ENCODE measurements at places on chromosomes 2 and 18.

GRCh38 chr2:74037379-74037860 lies 52.7 kb downstream of the TET3 start:
- H3K4me3 ChIP-seq, result peak overlapping the region; percentile 25
- no peaks in the 10 kb centered on the region for H3K27me3 ChIP-seq

DNA sequence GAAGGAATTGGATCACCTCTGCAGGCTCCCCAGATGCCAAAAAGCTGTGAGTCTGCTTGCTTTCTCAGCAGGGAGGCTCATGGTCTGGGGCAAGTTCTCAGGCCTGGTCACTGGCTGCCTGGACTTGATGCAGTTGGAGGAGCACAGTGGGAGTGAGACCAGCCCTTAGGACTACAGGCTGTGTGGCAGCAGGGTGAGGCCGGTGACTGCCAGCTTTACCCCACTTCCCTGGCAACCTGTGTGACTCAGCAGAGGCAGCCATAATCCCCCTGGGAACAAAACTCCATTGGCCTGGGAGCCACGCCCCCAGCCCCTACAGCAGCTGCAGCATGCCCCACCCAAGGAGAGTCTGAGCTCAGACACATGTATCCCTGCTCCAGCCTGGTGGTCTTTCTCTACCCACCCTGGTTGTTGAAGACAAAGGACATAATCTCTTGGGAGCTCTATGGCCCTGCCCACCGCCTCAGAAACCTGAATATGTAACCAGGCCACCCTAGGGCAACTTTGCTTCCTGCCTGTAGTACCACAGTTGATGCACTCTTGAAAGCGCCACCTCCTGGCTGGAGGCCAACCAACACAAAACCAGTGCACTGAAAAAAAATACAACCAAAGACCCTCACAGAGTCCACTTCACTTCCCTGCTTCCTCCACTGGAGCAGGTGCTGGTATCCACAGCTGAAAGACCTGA lies 106.8 kb upstream of the SPATS2L start:
- no peak overlapping the region for H3K27ac ChIP-seq
- H3K27me3 ChIP-seq, result no peaks in the 10 kb centered on the region
- DNase-seq, result peak; percentile 60
- H3K4me1 ChIP-seq, result peaks cover 3% of the 10 kb centered on the region

DNA sequence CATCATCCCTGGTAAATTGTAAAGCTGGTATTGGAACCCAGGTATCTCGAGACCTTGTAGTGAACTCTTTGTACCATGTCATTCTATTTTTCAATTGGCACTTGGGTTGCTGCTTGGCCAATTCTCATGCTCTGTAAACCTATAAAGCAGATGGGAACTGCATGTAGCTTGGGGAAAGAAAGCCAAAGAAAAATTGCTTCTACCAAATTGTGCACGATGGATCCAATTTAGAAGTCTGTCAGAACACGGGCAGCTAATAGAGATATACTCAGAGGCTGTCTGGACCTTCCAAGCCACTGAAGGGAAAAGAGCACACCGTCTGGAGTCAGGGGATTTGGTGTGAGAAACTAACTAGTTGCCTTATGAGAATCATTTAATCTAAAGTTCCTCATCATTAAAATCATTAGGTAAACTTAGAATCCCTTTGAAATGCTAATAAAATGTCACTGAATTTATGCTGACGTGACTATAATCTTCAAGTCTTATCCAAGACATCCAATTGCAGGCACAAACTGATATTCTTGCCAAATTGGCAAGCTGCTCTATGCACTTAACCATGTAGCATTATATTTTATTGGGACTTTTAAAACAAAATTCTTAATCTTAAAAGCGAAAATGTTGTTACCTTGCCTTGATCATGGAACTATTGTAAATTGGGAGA lies 206.8 kb downstream of the DCC start:
- DNase-seq, result no peak
- H3K27ac ChIP-seq, result no peak overlapping the region
- no peaks in the 10 kb centered on the region for H3K4me1 ChIP-seq
- no peaks in the 10 kb centered on the region for H3K27me3 ChIP-seq
- H3K4me3 ChIP-seq, result no peak overlapping the region

- no peak for DNase-seq
- no peaks in the 10 kb centered on the region for H3K27me3 ChIP-seq
- no peak overlapping the region for H3K27ac ChIP-seq
- no peaks in the 10 kb centered on the region for H3K36me3 ChIP-seq
- H3K4me3 ChIP-seq, result no peak overlapping the region
Observed at GRCh38 chr2:240429341-240429871, 6.1 kb upstream of the GPC1 start.

DNA sequence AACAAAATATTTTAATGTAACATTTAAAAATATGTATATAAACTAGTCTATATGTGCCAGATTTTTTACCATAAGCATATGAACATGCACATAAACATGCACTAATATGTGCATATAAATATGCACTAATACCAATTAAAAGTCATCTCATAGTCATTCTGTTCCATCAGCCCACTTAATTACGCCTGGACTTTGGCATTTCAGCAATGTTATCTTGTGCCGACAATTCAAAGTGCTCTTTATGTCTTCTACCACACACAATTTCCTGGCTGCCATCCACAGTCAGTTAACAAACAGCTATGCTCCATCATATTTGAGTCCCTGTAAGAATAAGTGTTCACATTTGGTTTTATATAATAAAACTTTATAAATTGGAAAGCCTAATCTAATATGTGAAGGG lies 92.6 kb upstream of the TSPYL6 start:
- peaks cover 7% of the 10 kb centered on the region for H3K4me1 ChIP-seq
- H3K4me3 ChIP-seq, result no peak overlapping the region
- no peak overlapping the region for H3K27ac ChIP-seq

DNA sequence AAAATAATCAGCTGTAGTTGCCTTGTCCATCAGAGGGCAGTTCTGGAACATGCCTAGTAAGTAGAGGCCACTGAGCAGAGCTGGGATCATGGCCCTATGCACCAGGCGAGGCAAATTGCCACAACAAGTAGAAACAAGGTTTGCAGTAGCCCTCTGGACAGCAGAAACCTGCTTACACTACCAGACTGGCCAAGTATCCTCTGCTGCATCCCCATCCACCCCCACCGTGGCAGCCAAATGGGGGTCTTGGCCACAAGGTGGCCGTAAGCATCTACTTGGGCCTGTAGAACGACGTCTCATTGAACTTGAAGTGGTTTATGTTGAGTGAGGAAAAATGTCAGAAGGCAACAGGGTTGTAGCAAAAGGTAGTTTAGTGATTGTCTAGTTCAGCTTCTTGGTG lies 241.2 kb downstream of the ALPK2 start:
- H3K36me3 ChIP-seq, result no peaks in the 10 kb centered on the region
- H3K4me1 ChIP-seq, result no peaks in the 10 kb centered on the region
- DNase-seq, result no peak

DNA sequence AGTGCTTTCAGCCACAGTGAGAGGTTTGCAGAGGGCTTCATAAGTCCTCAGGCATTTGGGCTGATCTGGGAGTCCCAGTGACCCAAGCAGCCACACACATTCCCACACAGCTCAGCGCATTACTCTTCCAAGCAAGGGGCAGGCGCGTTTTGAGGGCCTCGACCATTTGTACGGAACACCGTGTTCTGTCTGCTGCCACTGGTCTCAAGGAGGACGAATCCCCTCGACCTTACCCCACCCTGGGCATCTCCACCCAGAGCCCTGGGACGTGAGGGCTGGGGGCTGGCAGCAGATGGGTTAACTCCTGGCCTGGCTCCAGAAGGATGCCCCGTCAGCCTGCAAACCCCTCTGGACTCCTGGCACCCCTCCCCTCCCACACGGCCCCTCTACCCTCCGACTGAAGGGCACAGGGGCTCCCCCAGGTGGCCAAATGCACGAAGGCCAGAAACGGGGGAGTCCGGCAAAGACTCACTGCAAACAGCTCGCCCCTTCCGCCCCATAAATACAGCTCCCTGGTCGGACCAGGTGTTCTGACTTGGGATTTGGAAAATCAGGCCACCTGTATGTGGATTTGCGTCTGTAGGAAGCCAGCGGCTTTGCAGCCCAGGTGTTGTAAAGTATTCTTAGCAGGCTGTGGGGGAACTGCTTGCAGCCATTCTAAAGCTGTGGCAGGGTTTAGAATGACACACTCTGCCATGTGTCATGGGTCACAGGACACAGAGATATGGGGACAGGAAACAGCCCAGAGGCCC lies 33.6 kb upstream of the PTMA start:
- H3K36me3 ChIP-seq, result no peaks in the 10 kb centered on the region
- peak overlapping the region; percentile 25 for H3K4me3 ChIP-seq
- no peaks in the 10 kb centered on the region for H3K27me3 ChIP-seq
- H3K27ac ChIP-seq, result peak overlapping the region; percentile 100
- H3K4me1 ChIP-seq, result peaks cover 72% of the 10 kb centered on the region

GRCh38 chr2:240433973-240434727 lies 1.3 kb upstream of the GPC1 start:
- H3K27ac ChIP-seq, result no peak overlapping the region
- DNase-seq, result no peak
- H3K4me3 ChIP-seq, result peak overlapping the region; percentile 81
- no peaks in the 10 kb centered on the region for H3K36me3 ChIP-seq

DNA sequence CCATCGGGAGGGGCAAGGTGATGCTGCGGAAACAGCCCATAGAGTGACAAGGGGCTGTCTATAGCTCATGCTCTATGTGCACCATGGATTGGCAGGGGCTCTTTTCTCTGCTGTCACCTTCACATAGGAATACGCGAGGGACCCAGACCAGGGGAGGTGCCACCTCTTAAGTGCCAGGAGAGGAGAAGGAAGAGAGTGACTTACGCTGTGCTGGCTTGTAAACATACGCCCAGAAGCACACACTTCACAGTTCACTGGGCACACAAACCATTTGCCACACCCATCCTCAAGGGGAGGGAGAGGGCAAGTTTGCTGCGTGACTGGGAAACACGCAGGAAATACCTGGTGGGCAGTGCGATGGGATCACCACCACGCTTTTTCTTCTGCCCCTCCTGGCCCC lies 65.1 kb upstream of the GPR45 start:
- no peak overlapping the region for H3K27ac ChIP-seq
- H3K36me3 ChIP-seq, result no peaks in the 10 kb centered on the region
- no peaks in the 10 kb centered on the region for H3K4me1 ChIP-seq
- no peak overlapping the region for H3K4me3 ChIP-seq
- no peak for DNase-seq
- H3K27me3 ChIP-seq, result no peaks in the 10 kb centered on the region

- H3K4me1 ChIP-seq, result peaks cover 6% of the 10 kb centered on the region
- DNase-seq, result no peak
- H3K36me3 ChIP-seq, result no peaks in the 10 kb centered on the region
Observed at GRCh38 chr2:148533685-148534084, 110.9 kb upstream of the EPC2 start.

GRCh38 chr18:48153613-48154481 lies 223.4 kb upstream of the SMAD2 start:
- no peaks in the 10 kb centered on the region for H3K36me3 ChIP-seq
- no peak overlapping the region for H3K27ac ChIP-seq

GRCh38 chr2:226115102-226115831 lies 684.4 kb downstream of the IRS1 start:
- no peaks in the 10 kb centered on the region for H3K27me3 ChIP-seq
- H3K4me3 ChIP-seq, result no peak overlapping the region
- no peaks in the 10 kb centered on the region for H3K36me3 ChIP-seq
- H3K4me1 ChIP-seq, result no peaks in the 10 kb centered on the region
- no peak overlapping the region for H3K27ac ChIP-seq
- DNase-seq, result no peak

DNA sequence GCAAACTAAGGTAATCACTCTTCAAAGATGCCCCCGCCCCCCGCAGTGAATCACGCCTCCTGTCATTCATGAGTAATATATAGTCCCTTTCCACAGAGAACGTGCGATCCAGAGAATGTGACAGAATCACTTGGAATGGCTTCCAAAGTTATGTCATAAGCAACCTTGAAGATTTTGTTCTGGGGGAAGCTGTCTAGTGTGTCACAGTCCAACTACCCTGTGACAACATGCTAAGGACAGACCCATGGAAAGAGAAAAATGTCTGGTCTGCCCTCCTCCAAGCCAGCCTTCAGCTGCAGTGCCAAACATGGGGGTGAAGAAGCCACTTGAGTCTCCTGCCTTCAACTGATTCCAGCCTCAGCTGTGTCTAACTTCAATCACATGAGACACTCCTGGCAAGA lies 259.1 kb downstream of the SS18 start:
- no peak overlapping the region for H3K4me3 ChIP-seq
- H3K36me3 ChIP-seq, result no peaks in the 10 kb centered on the region
- no peaks in the 10 kb centered on the region for H3K27me3 ChIP-seq
- no peak for DNase-seq
- H3K4me1 ChIP-seq, result peaks cover 4% of the 10 kb centered on the region

GRCh38 chr2:215702116-215702902 lies 266.4 kb upstream of the FN1 start:
- no peaks in the 10 kb centered on the region for H3K36me3 ChIP-seq
- H3K27ac ChIP-seq, result no peak overlapping the region
- H3K4me1 ChIP-seq, result no peaks in the 10 kb centered on the region

- H3K27ac ChIP-seq, result no peak overlapping the region
- H3K4me3 ChIP-seq, result no peak overlapping the region
- no peaks in the 10 kb centered on the region for H3K4me1 ChIP-seq
- no peaks in the 10 kb centered on the region for H3K27me3 ChIP-seq
Observed at GRCh38 chr2:1591461-1591770, 152.9 kb downstream of the PXDN start.

GRCh38 chr2:46893269-46893939 lies 22.2 kb downstream of the MCFD2 start:
- no peaks in the 10 kb centered on the region for H3K27me3 ChIP-seq
- no peak overlapping the region for H3K27ac ChIP-seq
- no peak overlapping the region for H3K4me3 ChIP-seq
- H3K36me3 ChIP-seq, result no peaks in the 10 kb centered on the region

GRCh38 chr2:241074901-241075540 lies 27.1 kb downstream of the MTERF4 start:
- no peaks in the 10 kb centered on the region for H3K36me3 ChIP-seq
- DNase-seq, result no peak
- H3K27me3 ChIP-seq, result no peaks in the 10 kb centered on the region
- no peak overlapping the region for H3K27ac ChIP-seq
- H3K4me1 ChIP-seq, result no peaks in the 10 kb centered on the region

DNA sequence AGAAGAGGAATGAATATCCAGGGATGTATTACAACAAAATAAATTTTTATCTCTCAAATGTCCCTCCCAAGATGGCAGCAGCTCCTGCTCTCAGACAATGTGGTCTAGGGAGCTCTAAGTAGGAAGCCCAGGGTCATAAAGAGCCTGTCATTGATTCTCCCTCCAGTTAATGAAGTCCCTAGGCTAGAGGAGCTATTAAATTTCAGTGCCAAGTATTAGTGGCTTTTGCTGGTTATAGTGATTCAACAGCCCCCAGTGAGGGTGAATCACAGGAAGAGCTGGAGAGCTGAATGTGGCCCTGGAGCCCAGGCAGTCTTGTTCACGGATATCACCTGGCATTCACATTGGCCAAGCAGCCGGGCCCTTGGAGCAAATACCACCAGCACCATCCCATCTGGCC lies 109.8 kb upstream of the YPEL5 start:
- H3K4me1 ChIP-seq, result no peaks in the 10 kb centered on the region
- H3K27me3 ChIP-seq, result no peaks in the 10 kb centered on the region
- no peaks in the 10 kb centered on the region for H3K36me3 ChIP-seq
- H3K4me3 ChIP-seq, result no peak overlapping the region
- no peak overlapping the region for H3K27ac ChIP-seq
- no peak for DNase-seq

- H3K27me3 ChIP-seq, result no peaks in the 10 kb centered on the region
- no peak overlapping the region for H3K4me3 ChIP-seq
- no peak for DNase-seq
- no peaks in the 10 kb centered on the region for H3K36me3 ChIP-seq
- H3K4me1 ChIP-seq, result no peaks in the 10 kb centered on the region
Observed at GRCh38 chr18:48878471-48878870, 72.3 kb downstream of the SMAD7 start.

Measured in Karpas-422 (cell line).